Stimulated activated CD4-positive, alpha-beta T cell treated with anti-CD3 and anti-CD28 coated beads, Interleukin-1b, Interleukin-23, amount 100 ng/mL, for 1 hour (primary cell): ENCODE measurements at places on chromosomes 5 and 9.

DNA sequence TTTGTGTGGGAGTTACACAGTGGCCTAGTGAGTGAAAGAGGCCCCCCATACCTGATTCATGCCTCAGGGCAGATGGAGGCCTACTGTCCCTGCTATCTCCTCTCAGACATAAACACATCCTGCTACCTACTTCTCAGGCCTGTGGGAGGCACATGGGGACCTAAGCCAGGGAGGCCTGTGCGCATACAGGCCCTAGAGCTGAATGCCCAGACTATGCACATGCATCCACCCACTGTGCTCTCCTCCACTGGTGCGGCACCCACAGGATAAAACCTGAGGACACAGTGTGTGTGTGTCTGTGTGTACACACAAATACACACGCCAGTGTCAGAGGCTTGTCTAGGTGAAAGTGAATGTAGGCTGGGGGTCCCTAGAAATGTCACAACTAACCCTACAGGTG lies 1.4 kb downstream of the PAX5 start:
- DNase-seq, result no peak

- no peak for DNase-seq
These were observed 157.5 kb upstream of the HAPLN1 start for GRCh38 chr5:83877911-83878706.

GRCh38 chr5:132546108-132546507 lies 2.8 kb upstream of the IL5 start:
- no peak for DNase-seq

DNA sequence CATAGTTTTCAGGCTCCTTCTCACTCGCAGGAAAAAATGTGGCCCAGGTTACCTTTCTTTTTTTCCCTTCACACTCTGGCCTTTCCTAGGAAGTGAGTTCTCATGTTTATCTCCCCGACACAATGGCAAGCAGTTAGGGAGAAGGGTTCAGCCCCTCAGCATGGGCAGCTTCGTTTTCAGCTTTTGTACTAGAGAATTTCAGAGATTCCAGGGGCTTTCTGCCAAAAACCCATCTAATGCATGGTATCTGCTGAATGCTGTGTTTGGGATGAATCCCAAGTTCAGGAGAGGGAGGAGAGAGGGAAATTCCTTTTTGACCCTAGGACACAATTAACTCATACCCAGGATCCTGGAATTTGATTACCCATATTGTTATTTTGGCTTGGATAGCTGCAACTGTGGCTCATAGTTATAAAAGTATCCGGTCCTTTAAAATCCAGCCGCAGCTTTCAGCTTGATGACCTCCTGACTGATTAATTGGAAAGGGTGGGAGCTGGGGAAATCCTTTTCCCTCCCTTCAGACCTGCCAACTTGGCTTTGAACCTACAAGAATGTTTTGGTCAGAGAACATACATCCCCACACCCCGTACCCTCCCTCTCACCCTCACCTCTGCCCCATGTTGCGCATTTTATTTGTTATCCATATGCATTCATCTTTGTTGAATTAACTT lies 78.4 kb downstream of the TMEM252 start:
- no peak for DNase-seq

- DNase-seq, result no peak
These were observed 603.0 kb downstream of the CCDC171 start for GRCh38 chr9:16155878-16156277.

DNA sequence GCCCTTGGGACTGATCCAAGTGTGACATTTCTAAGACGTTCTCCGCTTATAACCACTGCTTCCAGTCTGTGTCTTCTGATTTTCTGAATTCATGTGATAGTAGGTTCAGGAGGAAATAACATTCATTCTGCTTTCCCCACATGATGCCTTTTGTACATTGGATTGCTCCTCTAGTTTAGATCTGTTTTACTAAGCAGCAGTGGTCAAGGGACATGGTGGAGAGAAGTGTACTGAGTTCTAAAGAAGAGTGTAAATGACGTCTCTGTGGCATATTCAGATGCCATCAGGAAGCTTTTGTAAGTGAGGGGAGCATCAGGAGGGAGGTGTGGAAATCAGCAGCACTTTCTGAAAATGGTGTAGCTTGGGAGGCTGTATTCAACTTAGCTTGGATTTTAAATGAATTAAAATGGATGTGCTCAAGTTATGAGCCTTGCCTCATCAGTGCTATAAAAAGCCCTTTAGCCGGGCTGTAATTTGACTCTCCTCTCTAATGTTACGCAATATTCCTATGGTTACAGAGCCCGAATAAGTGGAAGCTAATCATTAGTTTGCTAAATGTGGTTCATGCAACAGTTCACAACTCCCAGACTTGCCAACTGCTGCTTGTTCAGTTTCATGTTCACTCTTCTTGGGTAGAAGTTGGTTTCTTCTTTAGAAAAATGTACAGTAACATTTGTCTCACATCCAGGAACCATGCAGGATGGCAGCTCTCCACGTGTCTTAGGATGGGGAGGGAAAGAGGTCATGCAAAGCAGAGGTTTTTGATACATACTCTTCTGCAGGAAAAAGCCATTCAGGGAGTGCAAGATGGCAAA lies 281.3 kb downstream of the ARHGAP26 start:
- DNase-seq, result no peak

GRCh38 chr9:108756746-108757490 lies 98.9 kb downstream of the ACTL7B start:
- no peak for DNase-seq

DNA sequence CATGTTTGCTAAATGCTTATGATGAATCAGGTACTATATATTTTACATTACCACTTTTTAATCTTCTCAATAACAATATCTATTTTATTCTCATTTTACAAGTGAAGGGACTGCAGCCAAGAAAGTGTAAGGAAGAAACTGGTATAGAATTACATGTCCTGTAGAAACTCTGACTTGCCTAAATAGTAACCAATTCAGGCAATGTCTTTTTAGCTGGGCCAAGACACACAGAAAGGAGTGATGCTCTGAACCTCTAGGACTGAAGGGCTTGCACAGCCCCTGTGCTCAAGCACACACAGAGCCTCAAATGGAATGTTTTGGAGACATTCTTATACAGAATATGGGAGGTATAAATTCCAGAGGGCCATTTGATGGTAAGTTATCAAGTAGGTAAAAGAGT lies 286.4 kb upstream of the TNC start:
- DNase-seq, result no peak

GRCh38 chr5:69217151-69217511 lies 17.6 kb upstream of the CDK7 start:
- DNase-seq, result no peak

GRCh38 chr9:121013911-121014310 lies 36.2 kb downstream of the C5 start:
- DNase-seq, result no peak

GRCh38 chr5:11650936-11651335 lies 253.3 kb downstream of the CTNND2 start:
- DNase-seq, result no peak
